ENCODE measurements at places on chromosomes 2 and 18. TPM values are rescaled to one million over a fixed set of nuclear protein-coding genes. Genes with fewer than 3 reads are reported as not detected.

TUBA4A gene
- total RNA-seq: 2.5 TPM

RAB17 gene
- not detected for total RNA-seq

RAPH1 gene
- total RNA-seq: 51.6 TPM

OTOF gene
- 0.25 TPM for total RNA-seq

FBXO36 gene
- 3.9 TPM for total RNA-seq
